Activated T-cell treated with anti-CD3 and anti-CD28 coated beads for 24 hours (primary cell): ENCODE measurements at places on chromosomes 7 and 10.

- DNase-seq: peak; percentile 23
These were observed 3.0 kb upstream of the BTBD16 start for GRCh38 chr10:122267849-122268737.

- no peak for DNase-seq
These were observed 104.6 kb upstream of the TNRC18 start for GRCh38 chr7:5528071-5528814.

DNA sequence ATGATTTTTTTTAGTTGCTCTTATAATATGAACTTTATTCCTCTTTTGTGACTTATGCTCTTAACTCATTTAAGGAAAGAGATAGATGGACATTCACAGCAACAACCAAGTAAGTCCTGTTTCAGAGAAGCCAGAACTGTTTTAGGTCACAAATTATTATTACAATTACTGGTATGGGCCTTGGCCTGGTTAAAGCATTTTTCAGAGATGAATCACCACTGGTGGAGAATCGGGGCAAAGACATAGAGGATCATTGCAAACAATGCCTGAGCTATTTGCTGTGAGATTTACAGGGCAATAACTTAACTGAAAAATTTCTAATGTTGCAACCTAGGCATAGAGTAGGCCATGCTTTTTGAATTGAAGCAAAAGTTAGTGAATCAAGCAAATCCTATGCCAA, 138.0 kb upstream of the YAE1 start:
- no peak for DNase-seq

DNA sequence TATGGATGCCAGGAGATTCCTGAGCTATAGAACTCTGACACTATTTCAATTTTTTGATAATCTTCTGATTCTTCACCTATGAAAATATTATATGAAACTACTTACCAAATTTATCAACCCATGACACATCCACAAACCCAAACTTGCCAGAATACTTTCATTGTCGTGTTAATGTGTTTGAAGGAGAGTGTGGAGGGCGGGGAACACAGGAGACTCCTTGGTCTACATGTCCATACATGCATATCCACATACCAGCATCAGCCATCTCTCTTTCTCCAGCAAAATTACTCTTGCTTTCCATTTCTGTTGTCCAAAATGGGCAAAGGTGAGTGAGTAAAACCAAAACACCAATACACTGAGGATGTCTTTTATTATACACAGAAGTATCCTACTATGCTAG, 23.5 kb upstream of the BPGM start:
- no peak for DNase-seq

DNA sequence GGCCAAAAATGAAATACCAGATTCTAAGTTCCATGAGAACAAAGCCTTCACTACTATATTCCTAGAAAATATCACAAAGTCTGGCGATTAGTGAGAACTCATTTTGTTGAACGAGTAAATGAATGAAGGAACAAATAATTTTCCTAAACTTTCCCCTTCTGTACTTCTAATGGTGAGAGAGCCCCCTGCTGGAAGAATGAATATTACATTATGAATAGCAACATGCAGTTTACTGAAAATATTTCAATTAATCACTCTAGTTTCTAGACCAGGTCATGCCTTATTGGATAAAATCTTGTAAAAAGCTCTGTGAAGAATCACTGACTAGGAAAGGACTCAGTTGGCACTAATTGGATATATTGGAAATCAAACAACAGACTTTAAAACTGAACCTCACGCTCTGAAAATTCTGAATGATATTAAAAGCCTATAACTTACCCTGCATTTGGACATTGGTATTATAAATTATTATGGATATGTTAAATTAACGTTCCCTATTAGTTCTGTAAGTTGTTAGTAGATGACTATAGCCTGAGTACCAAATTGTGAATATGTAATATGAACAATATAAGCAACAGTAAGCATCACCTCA, 32.4 kb upstream of the MTPN start:
- no peak for DNase-seq

GRCh38 chr7:94632338-94633013, 23.5 kb downstream of the SGCE start:
- no peak for DNase-seq

DNA sequence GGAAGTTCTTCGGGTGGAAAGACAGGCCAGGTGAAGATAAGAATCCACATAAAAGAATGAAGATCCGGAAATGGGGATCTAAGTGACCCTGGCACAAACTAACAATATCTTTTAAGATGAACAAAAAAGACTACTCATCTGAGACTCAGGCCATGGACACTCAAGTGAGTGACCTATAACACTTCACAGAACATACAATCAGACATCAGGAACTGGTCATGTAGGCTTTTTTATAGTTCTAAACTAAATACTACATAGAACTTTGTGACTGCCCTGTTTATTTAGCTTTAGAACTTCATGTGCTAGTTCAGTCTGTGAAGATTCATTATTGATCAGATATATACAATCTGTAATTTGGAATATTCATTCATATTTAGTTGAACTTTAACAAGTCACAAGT, 52.8 kb downstream of the MMRN2 start:
- DNase-seq: no peak

GRCh38 chr7:66036382-66036781, 39.2 kb upstream of the ASL start:
- no peak for DNase-seq

GRCh38 chr7:55567571-55567970, 4.7 kb downstream of the VOPP1 start:
- no peak for DNase-seq

DNA sequence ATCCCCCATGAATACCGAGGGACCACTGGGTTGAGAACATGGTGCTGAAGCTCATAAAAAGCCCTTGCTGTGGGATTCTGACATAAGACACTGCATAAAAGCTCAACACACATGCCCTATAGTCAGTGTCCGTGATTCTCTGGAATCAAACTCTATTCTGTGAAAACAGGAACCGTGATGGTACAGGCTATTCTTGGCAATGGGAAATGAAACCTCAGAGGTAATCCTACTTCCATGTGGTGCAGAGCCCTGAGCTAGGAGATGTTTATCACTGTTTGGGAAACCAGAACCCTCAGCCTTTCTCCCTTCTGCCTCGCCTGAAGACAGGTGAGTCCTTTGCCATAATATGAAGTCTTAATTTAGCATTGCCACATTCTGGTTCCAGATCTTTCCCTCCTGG, 80.8 kb upstream of the PRSS1 start:
- DNase-seq: no peak

DNA sequence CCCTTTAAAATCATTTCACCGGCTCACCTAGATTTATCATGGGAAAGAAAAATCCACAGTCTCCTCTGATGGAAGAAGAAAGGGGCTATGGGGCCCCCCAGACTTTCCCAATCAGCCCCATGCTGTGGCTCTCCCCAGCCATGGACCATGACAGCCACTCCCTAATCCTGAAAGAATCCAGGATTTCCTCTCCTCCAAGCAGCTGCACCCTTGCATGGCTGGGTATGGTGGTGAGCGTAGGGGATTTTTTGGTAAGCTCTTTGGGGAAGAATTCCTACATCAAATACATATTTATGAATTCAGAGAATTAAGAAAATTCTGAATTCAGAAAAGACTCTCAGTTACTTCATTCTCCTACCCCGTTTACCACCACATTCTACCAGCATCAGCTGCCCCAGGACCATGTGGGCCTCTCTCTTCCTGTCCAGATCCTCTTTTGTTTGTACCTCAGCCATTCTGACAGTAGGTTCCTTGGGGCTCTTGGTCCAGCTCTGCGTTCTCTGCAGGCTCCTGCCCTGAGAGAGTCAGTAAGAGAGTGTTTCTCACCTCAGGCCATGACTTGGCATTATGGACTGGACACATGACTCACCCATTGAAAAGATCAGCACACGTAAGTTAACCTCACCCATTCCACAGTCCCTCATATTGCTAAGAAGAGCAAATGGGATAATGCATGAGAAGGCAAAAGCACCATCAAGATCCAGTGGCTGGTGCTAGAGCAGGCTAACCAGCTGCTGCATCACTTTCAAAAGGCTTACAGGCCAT, 337.8 kb downstream of the ELMO1 start:
- no peak for DNase-seq

DNA sequence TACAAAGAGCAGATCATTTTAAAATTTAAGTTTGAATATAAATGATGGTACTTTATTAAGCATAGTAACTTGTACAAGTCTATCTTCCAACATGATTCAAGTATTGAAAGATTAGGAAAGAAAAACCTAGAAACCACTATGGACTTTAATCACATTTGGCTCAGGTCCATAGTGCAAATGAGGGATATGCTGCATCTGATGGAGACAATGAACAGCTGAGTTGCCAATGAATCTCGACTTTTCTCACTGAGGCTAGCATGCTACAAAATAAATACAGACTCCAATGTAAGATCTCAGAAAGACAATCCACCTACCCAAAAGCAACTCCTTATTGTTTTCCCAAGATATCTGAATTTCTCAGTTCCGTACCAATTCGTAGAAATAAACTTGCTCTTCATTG, 89.8 kb downstream of the SEMA3A start:
- DNase-seq: no peak

DNA sequence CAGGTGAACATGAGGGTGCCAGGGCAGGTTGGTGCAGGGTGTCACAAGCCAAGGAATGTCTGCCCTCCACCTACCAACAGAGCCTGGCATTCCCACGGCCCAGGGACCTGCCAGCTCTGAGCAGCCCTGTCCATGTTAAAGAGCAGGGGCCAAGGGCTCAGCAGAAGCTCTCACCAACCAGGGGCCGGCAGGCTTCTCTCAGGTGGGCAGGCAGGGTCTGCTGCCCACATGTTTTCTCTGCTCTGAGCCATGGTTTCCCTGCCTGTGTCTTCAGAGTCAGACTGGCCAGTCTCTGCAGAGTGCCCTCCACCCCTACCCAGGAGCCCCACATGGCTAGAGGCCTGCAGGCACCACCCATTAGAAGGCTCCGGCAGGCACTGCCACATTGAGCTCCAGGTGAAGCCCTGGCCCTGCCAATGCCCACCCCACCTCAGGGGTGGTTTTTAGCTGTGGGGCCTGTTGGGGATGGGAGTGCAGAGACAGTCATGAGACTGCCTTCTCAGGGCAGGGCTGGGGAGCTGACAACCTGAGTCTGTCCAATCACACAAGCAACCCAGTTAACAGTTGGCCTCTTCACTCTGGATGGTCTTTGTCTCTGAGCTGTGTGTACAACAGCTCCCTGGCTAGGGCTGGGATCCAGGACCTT, 135.9 kb downstream of the ARHGAP22 start:
- no peak for DNase-seq

- DNase-seq: no peak
These were observed 62.1 kb upstream of the PRSS58 start for GRCh38 chr7:142319970-142320369.

DNA sequence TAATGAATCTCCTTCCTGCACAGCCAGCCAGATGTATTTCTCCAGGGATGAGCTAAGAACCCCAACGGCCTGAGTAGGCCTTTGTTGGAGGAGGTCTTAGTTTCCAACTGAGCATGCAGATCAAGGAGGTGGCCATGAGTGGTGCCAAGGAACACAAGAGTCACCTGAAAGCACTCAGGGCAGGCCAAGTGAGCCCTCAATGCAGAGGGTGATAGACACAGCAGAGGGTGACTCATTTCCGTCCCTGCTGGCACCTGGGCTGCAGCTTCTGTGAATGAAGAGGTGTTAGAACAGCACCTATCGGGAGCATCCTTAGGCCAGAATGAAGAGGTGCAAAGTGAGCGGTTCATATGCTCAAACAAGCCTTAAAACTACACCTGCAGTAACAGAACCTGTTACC, 211.8 kb downstream of the FRMD4A start:
- DNase-seq: no peak

- no peak for DNase-seq
These were observed 57.8 kb downstream of the ZMIZ1 start for GRCh38 chr10:79126351-79127080.

GRCh38 chr7:34163956-34164355, 258.6 kb downstream of the BMPER start:
- no peak for DNase-seq

DNA sequence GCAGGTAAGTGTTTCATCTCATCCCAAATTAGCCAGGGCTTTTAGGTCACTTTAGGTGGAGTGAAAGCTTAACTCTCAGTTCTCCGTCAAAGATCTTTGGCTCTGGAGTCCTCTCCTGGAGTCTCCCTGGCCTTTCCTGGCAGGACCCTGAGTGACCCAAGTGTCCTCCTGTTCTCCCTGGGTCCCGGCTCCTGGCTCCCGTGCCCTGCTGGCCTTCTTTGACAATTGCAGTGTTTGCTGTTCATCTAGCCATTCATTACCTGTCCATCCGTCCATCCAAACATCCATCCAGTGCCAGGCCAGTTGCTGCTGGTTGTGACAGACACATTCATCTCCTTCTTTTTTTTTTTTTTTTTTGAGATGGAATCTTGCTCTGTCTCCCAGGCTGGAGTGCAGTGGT, 6.2 kb upstream of the TPST1 start:
- no peak for DNase-seq

DNA sequence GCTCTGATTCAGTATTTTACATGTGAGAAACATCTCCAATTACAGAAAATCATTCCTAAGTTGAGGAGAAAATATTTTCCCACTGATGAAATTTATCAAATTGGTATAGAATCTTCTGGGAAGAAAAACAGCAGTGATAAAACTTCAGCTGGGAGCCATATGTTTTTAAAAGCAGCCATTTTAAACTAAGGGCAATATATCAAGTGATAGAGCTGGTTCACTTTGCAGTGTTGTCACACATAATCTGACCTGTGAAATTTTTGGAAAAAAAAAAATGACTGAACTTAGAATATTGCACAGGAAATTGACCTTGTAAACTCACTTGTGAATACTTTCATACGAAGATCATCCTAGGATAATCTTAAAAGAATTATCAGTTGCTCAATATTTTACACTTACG, 10.5 kb upstream of the EZH2 start:
- DNase-seq: no peak

DNA sequence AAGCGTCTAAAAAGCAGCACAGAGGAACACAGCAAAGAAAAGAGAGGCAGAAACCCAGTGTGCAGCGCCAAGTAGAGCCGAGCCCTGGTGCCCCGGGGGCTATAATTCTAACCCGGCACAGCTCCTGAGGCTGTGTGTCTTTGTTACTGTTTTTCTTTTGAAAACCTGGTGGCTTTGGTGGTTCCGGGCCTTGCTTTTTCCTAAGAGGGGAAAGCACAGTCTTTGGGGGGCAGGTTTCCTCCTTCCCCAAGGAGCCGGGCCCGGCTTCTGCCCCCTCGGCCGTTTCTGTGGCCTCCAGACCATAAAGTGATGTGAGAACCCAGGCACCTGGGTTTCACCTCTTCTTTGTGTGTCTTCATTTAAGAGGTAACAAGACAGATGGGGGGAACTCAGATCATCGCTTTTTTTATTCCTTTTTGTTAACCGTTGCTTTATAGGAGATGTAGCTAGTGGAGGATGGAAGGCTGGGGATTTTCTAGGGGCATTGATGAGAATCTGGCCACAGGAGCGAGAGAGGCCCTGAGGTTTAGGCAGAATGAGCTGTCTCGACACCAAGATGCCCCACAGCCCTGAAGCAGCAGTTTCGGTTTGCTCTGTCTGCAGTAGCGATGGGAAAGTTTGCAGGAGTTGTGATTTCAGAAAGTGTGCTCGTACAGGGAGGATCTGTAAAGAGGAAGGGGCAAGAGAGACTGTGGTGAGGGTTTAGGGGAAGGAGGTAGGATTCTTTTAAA, 367.8 kb upstream of the GALNT17 start:
- DNase-seq: no peak

GRCh38 chr10:84184517-84184916, 9.8 kb upstream of the CDHR1 start:
- no peak for DNase-seq

- DNase-seq: no peak
These were observed 36.9 kb upstream of the FAM20C start for GRCh38 chr7:155469-155900.
